Colonic mucosa (tissue), 4 donors: ENCODE measurements at places on chromosomes 1 and 21. TPM values are rescaled to one million over a fixed set of nuclear protein-coding genes. Genes with fewer than 3 reads are reported as not detected.

DNA sequence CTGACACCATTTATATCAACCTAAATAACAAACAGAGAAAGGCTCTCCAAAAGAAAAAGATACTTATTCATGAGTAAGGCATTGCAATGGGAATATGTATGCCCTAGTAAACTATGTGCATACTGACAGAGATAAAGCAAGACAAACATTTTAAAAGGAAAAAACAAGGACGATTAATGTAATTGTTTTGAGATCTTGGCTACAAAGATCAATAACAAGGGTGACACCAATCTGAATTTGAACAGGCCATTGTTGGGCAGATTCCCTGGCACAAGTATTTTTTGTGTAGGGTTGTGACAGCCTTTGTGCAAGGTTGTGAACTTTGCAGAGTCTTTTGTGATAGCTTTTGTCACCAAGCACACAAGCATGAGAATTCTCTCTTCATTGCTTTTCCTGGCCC is 85.3 kb downstream of the EDEM3 start:
- DNase-seq, result no peak

TINAGL1 gene
- total RNA-seq, result 130 TPM

PDE9A gene
- 37.5 TPM for total RNA-seq

GRCh38 chr1:30191154-30191702 is 532.2 kb downstream of the MATN1 start:
- peak; percentile 30 for DNase-seq

F13B gene
- not detected for total RNA-seq

CRP gene
- not detected for total RNA-seq

GRCh38 chr1:1925437-1926345 is 6.6 kb upstream of the TMEM52 start:
- DNase-seq, result no peak

DNA sequence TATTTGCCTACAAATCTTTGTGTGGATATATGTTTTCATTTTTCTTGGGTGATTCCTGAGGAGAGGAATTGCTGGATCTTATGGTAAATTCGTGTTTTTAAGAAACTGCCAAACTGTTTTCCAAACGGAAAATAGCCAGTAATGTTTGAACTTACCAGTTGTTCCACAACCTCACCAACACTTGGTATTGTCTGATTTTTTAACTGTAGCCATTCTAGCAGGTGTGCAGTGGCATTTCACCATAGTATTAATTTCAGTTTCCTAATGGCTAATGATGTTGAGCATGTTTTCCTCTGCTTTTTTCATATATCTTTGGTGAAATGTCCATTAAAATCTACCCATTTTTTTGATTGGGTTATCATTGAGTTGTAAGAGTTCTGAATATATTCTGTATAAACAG is 56.6 kb downstream of the RPS6KC1 start:
- DNase-seq, result no peak

CFAP45 gene
- total RNA-seq, result 0.30 TPM

ETV3L gene
- not detected for total RNA-seq

ST6GALNAC3 gene
- total RNA-seq, result 5.7 TPM

DNA sequence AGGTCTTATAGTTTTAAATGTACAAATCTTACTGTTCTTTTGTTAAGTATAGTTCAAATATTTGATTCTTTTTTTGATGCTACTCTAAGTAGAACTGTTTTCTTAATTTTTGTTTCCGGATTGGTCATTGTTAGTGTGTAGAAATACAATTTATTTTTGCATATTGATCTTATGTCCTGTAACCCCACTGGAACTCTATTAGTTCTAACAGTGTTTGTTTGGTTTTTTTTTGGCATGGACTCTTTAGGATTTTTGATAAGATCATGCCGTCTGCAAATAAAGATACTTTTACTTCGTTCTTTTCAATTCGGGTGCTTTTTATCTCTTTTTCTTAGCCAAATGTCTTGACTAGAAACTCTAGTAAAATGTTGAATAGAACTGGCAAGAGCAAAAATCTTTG is 26.5 kb downstream of the GDAP2 start:
- DNase-seq, result no peak

- no peak for DNase-seq
These were observed 885 bp downstream of the OR2T10 start for GRCh38 chr1:248596615-248597014.

ZNF697 gene
- 2.1 TPM for total RNA-seq

GRCh38 chr21:34274001-34274400 is 89.8 kb upstream of the KCNE2 start:
- DNase-seq, result no peak
